ENCODE measurements at places on chromosomes 2 and 18.

GRCh38 chr2:146125551-146125950, 1605.6 kb upstream of the ZEB2 start:
- no peak for DNase-seq

GRCh38 chr2:223090540-223091235, 38.7 kb downstream of the KCNE4 start:
- DNase-seq, result no peak

- no peak for DNase-seq
Observed at GRCh38 chr2:7205151-7205830, 288.1 kb downstream of the RNF144A start.

GRCh38 chr2:217459680-217460405, 543.0 kb downstream of the TNS1 start:
- peak; percentile 77 for DNase-seq

GRCh38 chr2:86623043-86623493, 597 bp downstream of the RNF103 start:
- DNase-seq, result no peak

GRCh38 chr2:175599966-175600831, 401.9 kb downstream of the LNPK start:
- peak; percentile 91 for DNase-seq

- no peak for DNase-seq
Observed at GRCh38 chr2:121804997-121805765, 49.7 kb downstream of the TSN start.

DNA sequence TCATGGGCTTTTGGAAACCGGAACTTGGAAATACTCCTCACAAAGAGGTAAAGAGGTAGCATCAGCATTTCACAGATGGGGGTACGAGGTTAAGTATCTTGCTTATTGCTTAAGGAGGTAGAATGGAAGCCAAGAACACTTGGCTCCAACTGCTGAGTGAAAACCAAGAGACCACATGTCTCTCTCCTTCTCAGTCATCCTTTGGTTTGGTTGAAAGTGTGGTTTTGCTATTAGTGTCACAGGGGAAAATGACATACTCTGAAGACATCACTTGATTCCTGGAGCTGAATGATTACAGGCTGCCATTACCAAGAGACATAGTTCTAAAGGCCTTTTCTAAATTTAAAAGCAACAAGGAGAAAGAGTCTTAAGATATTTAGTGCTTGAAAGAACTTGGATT, 41.5 kb downstream of the ANTXR1 start:
- DNase-seq, result no peak

DNA sequence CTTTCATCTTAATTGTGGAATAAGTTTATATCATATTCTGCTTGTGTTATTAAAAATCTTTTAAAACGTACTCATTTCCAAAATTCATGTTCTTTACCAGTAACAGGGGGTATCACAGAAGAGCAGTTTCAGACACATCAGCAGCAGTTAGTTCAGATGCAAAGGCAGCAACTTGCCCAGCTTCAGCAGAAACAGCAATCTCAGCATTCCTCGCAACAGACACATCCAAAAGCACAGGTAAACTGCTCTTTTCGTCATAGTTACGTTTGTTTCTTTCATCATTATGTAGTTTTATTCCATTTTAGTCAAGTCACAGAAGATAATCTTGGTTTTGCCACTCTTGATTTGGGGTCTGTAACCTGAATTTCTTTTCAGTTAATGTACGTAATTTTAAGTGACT, 93.5 kb upstream of the KIF5C start:
- DNase-seq, result no peak

GRCh38 chr2:142694282-142694681, 183.2 kb upstream of the KYNU start:
- no peak for DNase-seq

- no peak for DNase-seq
Observed at GRCh38 chr18:29034113-29034856, 857.4 kb upstream of the CDH2 start.

- DNase-seq, result no peak
Observed at GRCh38 chr18:11885278-11885947, 22.7 kb downstream of the MPPE1 start.

DNA sequence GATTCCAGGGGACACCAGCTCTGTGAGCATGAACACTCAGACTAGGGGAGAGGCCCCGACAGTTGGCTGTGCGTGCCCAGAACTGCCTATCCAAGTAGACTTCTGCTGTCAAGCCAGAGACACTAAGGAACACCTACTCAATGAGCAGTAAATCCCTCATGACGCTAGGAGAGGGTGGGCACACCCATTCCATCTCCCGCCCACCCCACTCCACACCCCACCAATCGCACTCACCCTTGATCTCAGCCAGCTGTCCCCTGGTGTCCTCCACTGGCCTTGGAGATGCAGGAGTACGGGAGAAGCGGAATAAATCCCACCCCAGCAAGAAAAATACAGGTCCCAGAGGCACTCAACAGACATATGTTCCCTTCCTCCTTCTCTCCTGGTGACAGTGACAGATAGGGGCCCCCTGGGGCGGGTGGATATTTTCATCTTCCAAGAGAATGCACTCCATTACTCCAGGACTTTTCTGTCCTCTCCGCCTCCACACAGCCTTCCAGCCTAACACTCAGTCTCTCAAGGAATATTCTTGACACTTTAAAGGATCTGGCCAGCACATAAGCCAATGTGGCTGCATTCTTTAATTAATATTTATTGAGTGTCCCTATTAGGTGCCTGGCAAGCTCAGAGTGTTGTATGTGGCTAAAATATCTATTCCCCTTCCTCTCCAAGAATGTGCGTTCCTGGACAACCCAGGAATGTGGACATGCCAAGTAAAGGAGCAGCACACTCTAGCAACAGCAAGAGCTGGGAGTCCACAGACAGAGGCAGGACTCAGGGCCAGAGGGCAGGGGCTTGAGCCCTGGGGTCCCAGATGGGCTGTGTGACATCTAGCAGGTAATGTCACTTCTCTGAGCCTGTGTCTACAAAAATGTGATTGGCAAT, 13.1 kb upstream of the SMAD7 start:
- DNase-seq, result no peak

- DNase-seq, result no peak
Observed at GRCh38 chr2:174342686-174343342, 8.1 kb downstream of the SP9 start.

- no peak for DNase-seq
Observed at GRCh38 chr2:189192766-189193165, 13.2 kb upstream of the COL5A2 start.

DNA sequence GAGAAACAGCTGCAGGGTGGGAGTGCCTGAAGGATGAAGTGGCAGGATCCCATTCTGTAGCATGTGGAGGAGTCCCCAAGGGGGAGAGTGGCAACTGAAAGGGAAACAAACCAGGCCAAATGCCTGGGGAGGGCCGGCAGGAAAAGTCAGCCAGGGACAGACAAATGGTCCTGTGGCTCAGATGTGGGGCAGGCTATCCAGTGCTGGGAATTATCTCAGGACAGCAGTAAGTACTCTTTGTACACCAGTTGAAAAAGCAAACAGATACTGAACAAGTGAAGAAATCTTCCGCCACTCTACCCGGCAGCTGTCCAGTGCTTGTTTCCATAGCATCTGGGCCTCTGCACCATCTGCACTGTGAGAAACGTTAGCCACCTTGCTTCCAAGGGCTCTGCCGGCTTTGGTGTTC, 408.9 kb downstream of the LRATD1 start:
- DNase-seq, result peak; percentile 13

- DNase-seq, result no peak
Observed at GRCh38 chr18:56873441-56874140, 222.4 kb downstream of the WDR7 start.

DNA sequence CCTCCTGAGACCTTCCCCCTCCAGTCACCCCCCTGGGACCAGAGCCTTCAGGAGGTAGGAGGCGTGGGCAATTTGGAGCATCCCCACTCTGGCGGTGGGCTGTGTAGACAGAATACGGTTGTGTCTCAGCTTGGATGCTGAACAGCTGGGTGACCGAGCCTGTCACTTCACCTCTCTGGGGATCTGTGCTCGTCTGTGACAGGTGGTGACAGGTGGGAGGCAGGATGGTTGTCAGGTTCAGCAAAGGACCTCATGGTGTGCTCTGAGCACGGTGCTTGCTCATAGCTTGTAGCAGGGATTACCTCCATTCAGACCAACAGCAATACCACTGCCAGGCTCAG, 186.5 kb upstream of the HS6ST1 start:
- no peak for DNase-seq

GRCh38 chr18:77206676-77207374, 42.8 kb upstream of the GALR1 start:
- peak; percentile 65 for DNase-seq

DNA sequence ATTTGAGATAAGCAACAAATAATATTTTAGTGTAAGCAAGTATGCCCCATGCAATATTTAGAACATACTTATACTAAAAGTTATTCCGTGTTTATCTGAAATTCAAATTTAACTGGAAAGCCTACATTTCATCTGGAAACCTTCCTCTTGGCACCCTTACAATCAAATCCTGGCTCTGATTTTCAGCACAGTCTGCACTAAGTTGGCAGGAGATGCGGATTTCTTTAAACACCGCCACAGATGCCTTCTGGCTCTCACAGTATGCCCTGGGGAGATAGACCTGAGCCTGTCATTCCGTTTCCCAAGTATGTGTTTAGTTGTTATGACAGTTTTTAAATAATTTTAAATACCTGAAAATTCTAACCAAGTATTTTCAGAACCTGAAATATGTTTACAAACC, 7.3 kb upstream of the MLPH start:
- DNase-seq, result no peak

GRCh38 chr18:46601141-46601805, 55.7 kb downstream of the LOXHD1 start:
- DNase-seq, result no peak

DNA sequence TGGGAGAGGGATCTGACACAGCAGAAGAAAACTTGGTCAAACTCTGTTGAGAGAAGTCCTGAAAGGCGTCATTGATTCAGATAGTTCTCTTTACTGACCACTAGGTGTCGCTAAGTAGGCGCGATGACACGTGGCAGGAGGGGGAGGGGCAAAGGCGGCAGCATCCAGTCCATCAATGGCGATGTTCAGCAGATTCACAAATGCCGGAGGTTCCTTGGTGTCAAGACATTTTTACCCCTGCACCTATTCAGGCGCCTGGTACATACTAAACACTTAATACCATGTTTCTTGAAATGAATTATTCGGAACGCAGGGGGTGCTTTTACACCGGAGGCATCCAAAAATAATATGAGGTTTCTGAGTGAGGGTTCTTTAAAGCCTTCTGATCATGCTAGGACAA, 3.0 kb upstream of the PLEK start:
- peak; percentile 36 for DNase-seq

- peak; percentile 82 for DNase-seq
Observed at GRCh38 chr2:71385012-71385411, 53.4 kb downstream of the ZNF638 start.

GRCh38 chr18:50751490-50751889, 68.3 kb downstream of the MRO start:
- DNase-seq, result no peak

- DNase-seq, result peak; percentile 96
Observed at GRCh38 chr2:27320958-27321543, 1.8 kb downstream of the MPV17 start.

GRCh38 chr2:178193823-178194599, at the start of gene OSBPL6:
TSS of gene OSBPL6 (plus strand) at chr2:178194512. CDS start at chr2:178306185, 111,673 bp downstream.
- peak; percentile 85 for DNase-seq

GRCh38 chr2:229454934-229455631, 184.0 kb upstream of the PID1 start:
- DNase-seq, result peak; percentile 69

GRCh38 chr2:75580156-75580555, 19.4 kb upstream of the EVA1A start:
- no peak for DNase-seq

DNA sequence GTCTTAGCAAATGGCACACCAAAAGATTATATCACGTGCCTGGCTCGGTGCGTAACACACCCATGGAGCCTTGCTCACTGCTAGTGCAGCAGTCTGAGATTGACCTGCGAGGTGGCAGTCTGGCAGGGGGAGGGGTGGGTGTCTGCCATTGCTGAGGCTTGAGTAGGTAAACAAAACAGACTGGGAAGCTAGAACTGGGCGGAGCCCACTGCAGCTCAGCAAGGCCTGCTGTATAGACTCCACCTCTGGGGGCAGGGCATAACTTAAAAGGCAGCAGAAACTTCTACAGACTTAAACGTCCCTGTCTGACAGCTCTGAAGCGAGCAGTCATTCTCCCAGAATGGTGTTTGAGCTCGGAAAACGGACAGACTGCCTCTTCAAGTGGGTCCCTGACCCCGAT, 55.9 kb upstream of the FSHR start:
- no peak for DNase-seq

DNA sequence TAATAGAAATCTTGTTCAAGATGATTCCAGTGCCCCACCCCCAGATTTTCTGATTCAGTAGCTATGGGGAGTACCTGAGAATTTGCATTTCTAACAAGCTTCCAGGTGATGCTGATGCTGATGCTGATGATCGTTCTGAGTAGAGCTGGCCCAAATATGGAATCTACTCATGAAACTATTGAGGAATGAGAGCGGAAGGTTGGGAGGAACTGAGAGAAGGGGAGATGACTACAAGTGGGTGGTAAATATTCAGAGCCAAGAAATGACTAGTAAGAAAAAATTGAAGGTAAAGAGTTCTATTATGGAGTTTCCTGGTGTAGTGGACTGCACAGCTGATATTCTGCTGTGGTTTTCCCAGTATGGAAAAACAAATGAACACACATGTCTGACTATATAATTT, 235.4 kb upstream of the FN1 start:
- no peak for DNase-seq

GRCh38 chr2:136208682-136209420, 90.9 kb upstream of the CXCR4 start:
- DNase-seq, result no peak

- no peak for DNase-seq
Observed at GRCh38 chr18:58041633-58042032, 2.4 kb upstream of the NEDD4L start.

DNA sequence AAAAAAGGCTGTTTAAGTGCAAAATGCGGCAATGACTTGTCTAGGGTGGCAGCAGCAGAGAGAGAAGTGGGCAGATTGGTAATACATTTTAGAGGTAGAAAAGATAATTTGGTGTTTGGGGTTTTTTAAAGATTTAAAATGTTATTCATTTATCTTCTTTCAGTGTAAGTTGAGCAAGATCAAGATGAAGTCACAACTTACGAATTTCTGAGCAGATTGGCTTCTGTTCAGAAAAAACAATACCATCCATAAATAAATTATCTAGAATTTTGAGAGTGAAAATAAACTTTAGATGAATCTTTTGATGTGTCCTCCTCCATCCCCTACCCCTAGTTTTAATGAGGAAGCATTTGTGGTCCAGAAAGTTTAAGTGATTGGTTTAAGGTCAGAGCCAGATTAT, 47.9 kb upstream of the FAM171B start:
- DNase-seq, result no peak

DNA sequence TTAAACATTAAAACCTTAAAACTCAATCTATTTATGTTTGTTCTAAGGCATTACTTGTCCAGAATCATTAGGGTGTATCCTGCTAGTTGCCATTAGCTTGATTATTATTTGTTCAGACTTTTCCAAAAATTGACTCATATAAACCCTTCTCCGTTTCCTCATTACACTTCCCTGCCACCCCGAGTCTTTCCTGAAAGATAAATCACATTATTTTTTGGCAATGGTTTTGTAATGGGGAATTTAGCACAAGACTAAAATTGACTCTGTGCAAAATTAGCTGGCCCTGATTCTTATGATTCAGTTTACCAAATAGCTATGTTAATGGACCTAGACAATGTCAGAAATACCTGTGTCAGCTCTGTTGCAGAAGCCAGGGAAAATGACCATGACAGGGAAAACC, 112.2 kb upstream of the NT5C1B start:
- no peak for DNase-seq
